ACHN (cell line): ENCODE measurements at places on chromosomes 3 and 15.

- no peak for DNase-seq
Measured at GRCh38 chr3:24513463-24513862, 18.8 kb upstream of the THRB start.

- no peak for DNase-seq
Measured at GRCh38 chr15:70401709-70402108, 304.0 kb upstream of the TLE3 start.

DNA sequence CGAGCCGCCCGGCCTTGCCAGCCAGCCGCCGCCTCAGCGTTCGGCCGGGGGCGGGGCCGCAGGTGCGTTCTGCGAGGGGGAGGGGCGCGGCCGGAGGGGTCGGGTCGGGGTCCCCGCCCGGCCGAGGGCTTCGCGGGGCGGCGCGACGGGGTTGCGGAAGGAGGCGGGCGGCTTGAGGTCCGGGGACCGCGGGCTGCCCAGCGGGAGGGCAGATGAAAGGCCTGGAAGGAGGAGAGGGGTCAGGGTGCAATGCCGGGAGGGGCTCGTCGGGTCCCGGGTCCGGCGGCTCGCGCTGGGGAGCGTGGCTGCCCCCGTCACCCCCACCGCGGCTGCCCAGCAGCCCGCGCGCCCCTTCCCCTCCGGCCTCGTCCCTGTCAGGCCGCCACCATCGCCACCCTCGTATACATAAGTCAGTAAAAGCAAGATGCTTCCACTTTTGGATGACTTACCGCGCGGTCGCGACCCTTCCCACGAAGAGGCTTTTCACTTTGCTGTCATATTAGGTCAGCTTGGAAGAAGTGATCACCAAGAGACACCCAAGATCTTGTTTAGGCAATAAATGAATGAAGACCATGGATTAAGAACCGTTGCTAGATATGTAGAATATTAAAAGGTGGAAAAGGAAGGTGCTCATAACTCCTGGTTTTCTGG is 620 bp upstream of the ANP32A start:
- no peak for DNase-seq

GRCh38 chr15:90141646-90142045 is 39.4 kb upstream of the IDH2 start:
- DNase-seq = no peak

GRCh38 chr15:51270706-51271105 is 67.7 kb downstream of the CYP19A1 start:
- DNase-seq = no peak

DNA sequence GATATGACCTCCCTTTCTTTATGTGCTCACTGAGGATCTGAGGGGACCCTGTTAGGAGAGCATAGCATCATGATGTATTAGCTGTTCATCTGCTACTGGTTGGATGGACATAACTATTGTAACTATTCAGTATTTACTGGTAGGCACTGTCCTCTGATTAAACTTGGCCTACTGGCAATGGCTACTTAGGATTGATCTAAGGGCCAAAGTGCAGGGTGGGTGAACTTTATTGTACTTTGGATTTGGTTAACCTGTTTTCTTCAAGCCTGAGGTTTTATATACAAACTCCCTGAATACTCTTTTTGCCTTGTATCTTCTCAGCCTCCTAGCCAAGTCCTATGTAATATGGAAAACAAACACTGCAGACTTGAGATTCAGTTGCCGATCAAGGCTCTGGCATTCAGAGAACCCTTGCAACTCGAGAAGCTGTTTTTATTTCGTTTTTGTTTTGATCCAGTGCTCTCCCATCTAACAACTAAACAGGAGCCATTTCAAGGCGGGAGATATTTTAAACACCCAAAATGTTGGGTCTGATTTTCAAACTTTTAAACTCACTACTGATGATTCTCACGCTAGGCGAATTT is 14.9 kb downstream of the GREM1 start:
- DNase-seq = no peak

DNA sequence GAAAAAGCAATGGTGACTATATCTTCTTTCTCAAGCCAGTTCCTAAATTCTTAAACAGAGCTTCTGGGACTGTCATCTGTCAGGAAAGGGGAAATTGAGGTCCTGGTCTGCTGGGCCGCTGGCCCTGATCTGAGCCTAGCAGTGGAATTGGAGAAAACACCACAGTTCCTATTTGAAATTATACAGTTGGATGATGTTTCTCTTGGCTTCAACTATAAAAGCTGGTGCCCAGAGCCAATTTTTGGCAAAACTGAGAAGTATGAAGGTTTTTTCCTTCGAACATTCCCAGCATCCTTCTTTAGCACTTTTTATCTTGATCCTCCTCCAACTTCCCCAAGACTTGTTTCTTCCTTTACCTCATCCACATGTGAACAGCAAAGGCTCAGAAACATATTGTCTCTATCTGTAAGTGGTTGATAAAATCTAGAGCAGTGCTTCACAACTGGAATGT is 83.9 kb downstream of the CD47 start:
- no peak for DNase-seq

DNA sequence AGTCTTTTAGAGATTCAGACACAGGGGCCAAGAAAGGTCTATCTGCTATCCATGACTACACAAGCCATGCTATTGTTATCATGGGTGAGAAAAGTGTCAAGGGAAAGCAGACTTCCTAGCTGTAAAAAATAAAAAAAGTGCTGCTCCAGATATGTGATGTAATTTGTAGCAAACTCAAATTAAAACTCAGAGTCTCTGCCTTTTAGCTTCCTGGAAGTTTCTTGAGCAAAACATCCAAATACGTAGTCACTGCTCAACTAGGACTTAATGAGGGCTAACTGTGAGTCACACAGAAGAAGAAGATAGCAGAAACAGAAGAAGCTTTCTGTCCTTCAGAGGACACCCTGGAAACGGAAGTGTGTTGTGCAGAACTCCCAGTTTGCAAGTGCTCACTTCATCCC is 393.4 kb upstream of the NR2F2 start:
- DNase-seq = no peak

DNA sequence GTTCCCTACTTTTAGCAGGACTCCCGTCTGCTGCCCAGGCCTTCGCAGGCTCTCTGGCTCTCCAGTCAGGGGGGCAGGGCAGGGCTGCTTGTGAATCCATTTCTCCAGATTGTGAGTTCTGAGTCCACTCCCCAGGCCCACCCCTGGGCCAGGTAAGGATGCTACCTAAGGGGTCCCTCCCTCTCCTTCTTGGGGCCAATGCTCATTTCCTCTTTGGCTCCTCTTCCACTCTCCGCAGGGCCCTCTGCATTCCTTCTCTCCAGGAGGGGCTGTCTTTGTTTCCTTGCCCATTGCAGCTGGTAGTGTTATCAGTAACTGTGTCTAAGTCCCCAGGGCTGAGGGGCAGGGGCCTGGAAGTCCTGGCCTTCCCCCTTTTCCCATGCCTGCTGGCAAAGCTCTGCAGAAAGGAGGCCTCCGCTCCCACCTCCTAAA is 13.0 kb upstream of the CACNA2D2 start:
- no peak for DNase-seq

GRCh38 chr3:182484682-182485081 is 308.6 kb upstream of the ATP11B start:
- DNase-seq = no peak

- DNase-seq = peak; percentile 60
Measured at GRCh38 chr3:135992072-135992471, 26.5 kb downstream of the PPP2R3A start.

DNA sequence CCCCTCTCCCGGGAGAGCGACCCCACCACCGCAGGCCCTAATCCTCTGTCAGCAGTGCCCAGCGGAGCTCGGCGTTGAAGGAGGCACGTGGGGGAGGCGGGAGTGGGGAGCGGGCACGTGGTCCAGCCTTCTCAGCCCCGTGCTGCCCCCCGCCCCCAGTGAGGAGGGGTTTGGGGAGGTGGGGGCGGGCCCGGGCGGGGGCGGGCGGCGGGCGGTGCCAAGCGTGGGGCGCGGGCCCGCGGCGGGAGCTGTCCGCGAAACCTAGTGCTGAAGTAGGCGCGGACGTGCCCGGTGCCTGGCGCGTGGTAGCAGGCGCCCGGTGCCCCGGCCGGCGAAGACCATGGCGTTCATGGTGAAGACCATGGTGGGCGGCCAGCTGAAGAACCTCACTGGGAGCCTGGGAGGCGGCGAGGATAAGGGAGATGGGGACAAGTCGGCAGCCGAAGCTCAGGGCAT is at the start of gene CPLX3:
Gene CPLX3, plus strand, starts transcription at position 264 of the 456 bp plus-strand sequence. Its CDS starts 77 bp downstream, at position 341.
- DNase-seq = peak; percentile 6

DNA sequence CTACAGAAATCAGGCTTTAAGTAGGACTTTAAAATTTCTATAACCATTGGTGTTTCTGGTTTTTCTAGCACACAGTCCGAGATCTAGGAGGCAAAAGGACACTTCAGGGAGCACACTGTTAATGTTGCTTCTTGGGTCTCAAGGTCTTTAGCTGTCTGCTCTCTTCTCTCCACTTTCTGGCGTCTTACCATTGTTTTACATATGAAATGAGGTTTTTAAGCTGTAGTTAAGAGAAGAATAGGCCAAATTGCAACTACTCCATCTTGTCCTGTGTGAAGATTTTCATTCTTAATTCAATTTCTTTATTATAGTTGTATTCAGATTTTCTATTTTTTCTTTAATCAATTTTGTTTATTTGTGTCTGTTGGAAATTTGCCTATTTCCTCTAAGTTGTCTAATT is 151.4 kb downstream of the WNT7A start:
- DNase-seq = no peak

DNA sequence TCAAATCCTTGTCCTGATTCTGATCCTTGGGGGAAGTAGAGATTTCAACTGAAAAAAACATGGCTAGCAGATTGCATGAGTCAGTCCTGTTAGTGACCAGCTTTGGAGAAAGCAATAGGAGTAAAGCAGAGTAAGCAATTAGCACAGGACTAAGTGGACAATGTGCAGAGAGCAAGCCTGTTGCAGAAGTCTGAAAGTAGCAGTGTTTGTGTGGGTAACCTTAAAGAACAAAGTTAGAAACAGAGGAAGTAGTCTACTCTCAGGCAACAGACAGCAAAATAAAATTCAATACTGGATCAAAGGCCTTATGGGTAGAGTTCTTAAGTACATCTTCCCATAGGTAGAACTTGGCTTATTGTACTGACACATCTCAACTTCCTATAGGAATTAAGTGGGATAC is 916.8 kb downstream of the CADM2 start:
- no peak for DNase-seq

- no peak for DNase-seq
Measured at GRCh38 chr3:105246536-105246935, 120.2 kb upstream of the ALCAM start.

GRCh38 chr15:74222240-74223119 is 13.6 kb upstream of the CCDC33 start:
- DNase-seq = no peak

DNA sequence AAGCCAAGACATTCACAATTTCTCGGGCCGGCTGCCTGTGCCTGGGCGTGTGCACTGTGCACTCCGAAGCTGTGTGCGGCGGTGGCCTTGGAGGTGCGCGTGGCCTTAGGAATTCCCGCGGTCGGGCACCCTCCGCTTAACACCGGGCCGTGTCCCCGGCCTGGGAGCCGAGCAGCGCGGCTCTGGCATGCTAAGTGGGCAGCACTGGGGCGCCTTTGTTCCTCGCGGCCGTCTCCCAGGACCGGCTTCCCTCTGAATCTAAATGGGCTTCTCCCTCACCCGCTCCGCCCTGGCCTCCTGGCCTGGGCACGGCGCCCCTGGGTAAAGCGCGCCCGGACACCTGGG is 498 bp upstream of the ARNT2 start:
- DNase-seq = peak; percentile 42

DNA sequence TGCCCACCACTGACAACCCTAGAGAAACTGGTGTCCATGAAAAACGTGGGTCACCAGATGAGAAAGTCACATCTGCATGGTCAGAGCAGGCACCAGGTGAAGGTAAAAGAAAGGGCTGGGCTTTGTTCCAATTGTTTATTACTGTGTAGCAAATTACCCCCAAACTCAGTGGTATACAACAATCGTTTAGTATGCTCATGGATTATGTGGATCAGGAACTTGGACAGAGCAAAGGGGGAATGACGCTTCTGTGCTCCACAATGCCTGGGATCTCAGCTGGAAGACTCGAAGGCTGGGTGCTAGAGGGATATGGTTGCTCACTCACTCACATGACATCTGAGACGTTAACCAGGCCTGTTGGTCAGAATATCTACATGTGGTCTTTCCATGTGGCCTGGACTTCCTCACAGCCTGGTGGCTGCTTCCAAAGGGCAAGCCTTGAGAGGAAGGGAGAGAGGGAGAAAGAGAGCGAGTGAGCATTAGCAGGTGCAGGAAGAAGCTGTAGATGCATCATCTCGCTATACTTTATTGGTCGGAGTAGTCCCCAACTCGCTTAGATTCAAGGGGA is 44.9 kb downstream of the LPP start:
- DNase-seq = no peak

DNA sequence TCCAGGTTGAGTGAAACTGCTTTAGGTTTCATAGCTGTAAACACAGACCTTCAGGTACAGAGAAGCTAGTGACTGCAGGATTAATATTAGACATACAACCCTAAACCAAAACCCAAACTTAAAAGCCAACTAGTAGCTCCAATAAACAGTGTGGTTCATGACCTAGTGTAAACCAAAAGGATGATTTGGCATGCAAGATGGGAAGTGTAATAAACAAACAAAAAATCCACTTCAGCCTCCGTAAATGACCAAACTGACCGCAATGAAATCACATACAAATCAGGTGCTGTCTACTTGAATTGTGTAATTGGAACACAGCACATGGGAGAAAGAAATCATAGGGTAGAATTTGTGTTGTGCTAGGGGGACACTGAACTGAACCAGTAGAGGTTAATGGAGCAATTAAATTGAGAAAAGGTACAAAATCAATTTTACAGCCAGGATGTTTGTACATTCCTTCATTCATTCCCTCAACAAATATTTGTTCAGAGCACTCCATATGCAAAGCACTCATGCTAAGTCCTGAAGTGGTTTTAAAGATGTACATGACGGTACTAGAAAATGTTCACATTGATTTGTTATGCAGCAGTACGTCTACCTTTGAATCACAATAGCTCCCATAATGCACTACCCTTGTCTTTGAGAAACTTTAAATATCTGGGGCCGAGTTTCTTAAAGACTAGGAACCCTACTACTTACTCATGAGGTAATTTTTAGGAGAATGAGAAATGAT is 21.4 kb upstream of the CHST2 start:
- DNase-seq = no peak

GRCh38 chr3:17340261-17340660 is 402.2 kb downstream of the TBC1D5 start:
- no peak for DNase-seq

DNA sequence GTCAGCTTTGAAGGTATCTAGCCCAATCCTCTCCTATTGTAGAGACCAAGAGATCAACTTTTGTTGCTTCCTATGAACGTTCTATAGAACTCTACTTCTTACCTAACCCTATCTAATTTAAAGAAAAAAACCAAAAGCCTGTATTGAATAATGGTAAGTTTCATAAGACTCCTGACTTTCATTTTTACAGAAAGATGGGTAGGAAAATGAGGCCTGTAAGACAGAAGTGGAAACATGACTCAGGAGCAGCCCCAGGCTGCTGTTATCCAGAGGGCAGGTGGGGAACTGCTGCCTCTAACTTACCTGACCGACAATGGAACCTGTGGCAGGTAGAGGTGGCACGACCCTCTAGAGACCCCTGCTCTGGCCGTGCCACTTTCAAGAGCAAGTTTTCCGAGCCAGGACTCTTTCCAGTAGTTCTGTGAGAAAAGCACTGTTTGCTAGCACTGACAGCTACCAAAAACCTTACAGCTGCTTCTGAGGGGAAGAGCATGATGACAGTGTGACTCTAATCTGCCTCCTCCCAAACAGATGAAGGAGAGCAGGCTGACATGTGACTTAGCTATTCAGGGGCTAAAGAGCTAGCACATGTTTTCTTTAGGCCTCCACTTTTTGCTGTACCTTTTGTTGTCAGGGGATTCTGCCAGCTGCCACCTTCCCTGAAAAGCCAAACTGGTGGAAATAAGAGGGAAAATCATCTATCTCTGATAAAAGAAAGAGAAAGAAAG is 17.5 kb downstream of the POPDC2 start:
- DNase-seq = no peak

- peak; percentile 81 for DNase-seq
Measured at GRCh38 chr3:98986073-98986472, 84.6 kb upstream of the DCBLD2 start.
